Placental pericyte (primary cell): ENCODE measurements at places on chromosomes 5 and 9. TPM values are rescaled to one million over a fixed set of nuclear protein-coding genes. Genes with fewer than 3 reads are reported as not detected.

The MARVELD2 gene
- 1.0 and 1.1 TPM in 2 replicates for total RNA-seq

The SAXO1 gene
- total RNA-seq: not detected in 2 replicates

The CDO1 gene
- total RNA-seq: 1.3 and 6.0 TPM in 2 replicates

The LHX3 gene
- total RNA-seq: not detected in 2 replicates

The SLC46A2 gene
- total RNA-seq: not detected in 2 replicates

The OR1Q1 gene
- not detected in 2 replicates for total RNA-seq

The SLC6A18 gene
- total RNA-seq: not detected in 2 replicates

The SPAG8 gene
- total RNA-seq: 0.66 and 1.0 TPM in 2 replicates

The ARL10 gene
- total RNA-seq: 9.4 and 11.6 TPM in 2 replicates

The PRDM9 gene
- not detected in 2 replicates for total RNA-seq

The SLC6A3 gene
- total RNA-seq: not detected in 2 replicates

The CDH12 gene
- not detected in 2 replicates for total RNA-seq

The IL4 gene
- not detected in 2 replicates for total RNA-seq

The IL3 gene
- not detected in 2 replicates for total RNA-seq

The FAM169A gene
- under 0.01 and 0.57 TPM in 2 replicates for total RNA-seq

The PALM2AKAP2 gene
- 25.8 and 66.4 TPM in 2 replicates for total RNA-seq

The TPM2 gene
- total RNA-seq: 668 and 1,162 TPM in 2 replicates
